ENCODE measurements at places on chromosomes 1 and 21. TPM values are rescaled to one million over a fixed set of nuclear protein-coding genes. Genes with fewer than 3 reads are reported as not detected.

- peaks cover 3% of the 10 kb centered on the region for H3K4me1 ChIP-seq
- no peak overlapping the region for H3K27ac ChIP-seq
- no peak for DNase-seq
These were observed 179.2 kb upstream of the FMN2 start for GRCh38 chr1:239912471-239912870.

DNA sequence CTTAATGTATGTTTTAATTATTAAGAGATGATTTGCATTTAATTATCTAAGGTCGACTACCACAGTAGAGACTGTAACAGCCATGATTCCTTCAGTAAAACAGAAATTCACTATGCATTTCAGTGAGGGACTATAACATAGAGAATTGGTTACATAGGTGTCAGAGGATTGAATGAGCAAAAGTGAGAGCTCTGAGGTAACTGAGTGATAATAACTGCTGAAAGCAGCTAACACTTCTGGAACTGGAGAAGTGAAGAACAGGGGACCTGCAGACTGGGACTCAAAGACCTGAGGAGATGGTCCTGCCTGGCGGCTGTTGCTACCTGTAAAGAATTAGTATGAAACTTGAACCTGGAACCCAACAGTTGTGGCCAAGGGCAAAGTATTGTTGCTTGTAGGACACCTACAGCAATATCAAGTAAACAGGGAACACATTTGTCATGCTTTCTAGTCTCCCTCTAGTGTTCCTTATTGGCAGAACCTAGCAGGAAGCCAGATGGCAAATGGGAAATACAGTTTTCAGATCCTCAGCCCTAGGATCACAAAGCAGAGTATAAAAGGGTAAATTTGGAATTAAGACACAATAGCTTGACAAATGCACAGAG is 110.6 kb downstream of the HS2ST1 start:
- DNase-seq: no peak
- H3K36me3 ChIP-seq: no peaks in the 10 kb centered on the region
- H3K4me3 ChIP-seq: no peak overlapping the region
- H3K27ac ChIP-seq: no peak overlapping the region
- no peaks in the 10 kb centered on the region for H3K4me1 ChIP-seq

DNA sequence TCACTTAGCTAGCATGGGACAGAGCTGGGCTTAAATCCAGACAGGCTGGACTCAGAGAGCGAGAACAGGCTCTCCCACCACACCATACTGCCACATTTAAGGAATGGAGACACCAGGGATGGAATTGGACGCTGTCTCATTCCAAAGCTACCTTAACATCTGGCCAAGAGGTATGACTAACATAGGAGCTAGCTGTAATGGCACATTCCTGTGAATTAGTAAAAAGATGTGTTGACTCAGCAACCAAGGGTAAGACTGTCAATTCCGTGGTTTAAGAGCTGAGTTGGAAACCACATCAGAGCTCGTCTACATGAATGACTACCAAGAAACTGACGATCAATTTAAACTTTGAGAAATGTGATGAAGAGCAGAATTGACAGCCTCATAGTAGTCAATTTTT is 8.3 kb upstream of the TNFRSF9 start:
- no peak overlapping the region for H3K27ac ChIP-seq
- no peak overlapping the region for H3K4me3 ChIP-seq
- no peaks in the 10 kb centered on the region for H3K27me3 ChIP-seq
- H3K4me1 ChIP-seq: no peaks in the 10 kb centered on the region
- no peak for DNase-seq

DNA sequence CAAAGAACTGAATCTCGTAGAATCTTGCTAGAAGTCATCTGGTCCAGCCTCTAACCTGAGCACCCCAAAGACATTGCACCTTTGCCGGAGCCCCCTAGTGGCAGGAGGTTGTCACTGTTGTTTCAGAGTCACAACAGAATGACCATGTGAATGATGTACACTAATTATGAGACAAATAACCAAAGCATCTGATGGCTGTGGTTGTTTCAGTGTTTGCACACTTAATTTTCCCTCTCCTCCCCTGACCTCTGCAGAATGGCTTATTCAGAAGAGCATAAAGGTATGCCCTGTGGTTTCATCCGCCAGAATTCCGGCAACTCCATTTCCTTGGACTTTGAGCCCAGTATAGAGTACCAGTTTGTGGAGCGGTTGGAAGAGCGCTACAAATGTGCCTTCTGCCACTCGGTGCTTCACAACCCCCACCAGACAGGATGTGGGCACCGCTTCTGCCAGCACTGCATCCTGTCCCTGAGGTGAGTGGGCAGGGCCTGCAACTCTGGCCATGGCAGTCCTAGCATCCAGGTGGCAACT is 26.4 kb downstream of the TRAF5 start:
- H3K36me3 ChIP-seq: no peaks in the 10 kb centered on the region
- H3K4me1 ChIP-seq: no peaks in the 10 kb centered on the region
- no peaks in the 10 kb centered on the region for H3K27me3 ChIP-seq

GRCh38 chr1:1358433-1359271 is at the start of gene MXRA8:
TSS of gene MXRA8 (minus strand) at chr1:1358555. CDS start at chr1:1358504, 51 bp downstream.
- peaks cover 5% of the 10 kb centered on the region for H3K27me3 ChIP-seq
- no peak for DNase-seq
- H3K4me3 ChIP-seq: peak within 1 kb of the TSS; percentile 11
- H3K4me1 ChIP-seq: no peaks in the 10 kb centered on the region
- peak within 1 kb of the TSS; percentile 47 for H3K27ac ChIP-seq

DNA sequence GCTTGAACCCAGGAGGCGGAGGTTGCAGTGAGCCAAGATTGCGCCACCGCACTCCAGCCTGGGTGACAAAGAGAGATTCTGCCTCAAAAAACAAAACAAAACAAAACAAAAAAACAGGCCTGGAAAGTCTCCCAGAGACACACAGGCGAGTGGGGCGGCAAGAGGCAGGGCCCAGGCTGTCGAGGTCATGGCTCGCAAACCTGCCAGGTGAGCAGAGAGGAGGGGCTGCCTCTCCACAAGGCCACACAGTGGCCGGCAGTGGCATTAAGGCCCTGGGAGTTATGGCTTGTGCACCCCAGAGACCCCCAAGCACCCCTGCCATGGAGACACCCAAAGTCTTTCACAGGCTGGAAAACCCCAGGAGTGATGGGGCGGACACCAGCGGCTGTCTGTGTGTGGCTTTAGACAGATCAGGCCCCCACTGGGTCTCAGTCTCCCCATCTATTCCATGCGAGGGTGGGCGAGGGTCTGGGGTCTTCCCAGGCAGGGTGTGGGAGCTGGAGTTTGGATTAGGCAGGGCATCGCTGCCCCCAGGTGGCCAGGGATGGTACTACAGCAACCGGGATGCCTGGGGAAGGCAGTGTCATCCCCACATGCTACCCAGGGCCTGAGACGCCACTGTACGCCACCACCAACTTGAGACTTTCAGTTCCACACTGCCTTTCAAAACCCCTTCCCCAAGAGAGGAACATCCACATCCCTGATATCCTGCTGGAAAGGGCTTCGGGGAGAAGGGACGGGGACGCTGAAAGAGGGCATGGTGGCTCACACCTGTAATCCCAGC is 7.3 kb upstream of the CTRC start:
- H3K27me3 ChIP-seq: no peaks in the 10 kb centered on the region
- no peak overlapping the region for H3K4me3 ChIP-seq
- H3K4me1 ChIP-seq: no peaks in the 10 kb centered on the region
- DNase-seq: peak; percentile 79
- H3K36me3 ChIP-seq: no peaks in the 10 kb centered on the region

DNA sequence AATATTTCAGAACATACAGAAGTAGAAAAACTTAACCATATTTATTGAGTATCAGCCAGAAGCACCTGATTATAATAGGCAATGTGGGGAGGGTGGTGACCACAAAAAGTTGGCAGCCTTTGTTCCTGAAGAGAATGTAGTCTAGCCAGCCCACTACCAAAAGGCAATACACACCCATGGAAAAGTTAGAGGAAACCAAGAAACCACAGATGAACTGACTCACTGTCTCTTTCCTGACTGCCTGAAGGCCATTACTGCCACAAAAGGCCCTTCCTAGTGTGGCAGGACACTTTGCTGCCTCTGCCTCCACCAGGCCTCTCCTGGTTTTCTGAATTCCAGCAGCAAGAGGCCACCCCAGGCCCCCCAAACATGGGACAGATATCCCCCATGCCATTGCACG is 14.6 kb upstream of the PROX1 start:
- no peak overlapping the region for H3K4me3 ChIP-seq
- H3K4me1 ChIP-seq: no peaks in the 10 kb centered on the region
- H3K27ac ChIP-seq: no peak overlapping the region
- DNase-seq: no peak

DNA sequence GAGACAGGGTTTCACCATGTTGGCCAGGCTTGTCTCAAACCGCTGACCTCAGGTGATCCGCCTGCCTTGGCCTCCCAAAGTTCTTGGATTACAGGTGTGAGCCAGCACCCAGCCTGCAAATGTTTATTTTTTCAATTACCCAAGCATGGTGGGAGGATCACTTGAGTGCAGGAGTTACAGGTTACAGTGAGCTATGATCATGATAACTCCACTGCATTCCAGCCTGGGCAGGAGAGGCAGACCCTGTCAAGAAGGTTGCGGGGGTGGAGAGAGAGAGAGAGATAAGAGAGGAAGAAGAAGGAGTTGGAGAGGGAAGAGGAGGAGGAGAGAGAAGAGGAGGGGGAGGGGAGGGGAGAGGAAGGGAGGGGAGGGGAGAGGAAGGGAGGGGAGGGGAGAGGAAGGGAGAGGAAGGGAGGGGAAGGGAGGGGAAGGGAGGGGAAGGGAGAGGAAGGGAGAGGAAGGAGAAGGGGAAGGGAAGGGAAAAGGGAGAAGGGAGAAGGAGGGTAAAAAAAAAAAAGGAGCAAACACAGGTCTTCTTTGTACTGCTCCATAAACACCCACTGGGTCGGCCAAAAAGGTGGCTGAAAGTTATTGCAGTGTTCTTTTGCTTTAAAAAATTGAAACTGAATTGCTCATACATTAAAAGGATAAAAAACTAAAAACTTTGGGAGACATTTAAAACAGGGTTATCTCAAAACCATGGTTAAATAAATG is 5.8 kb upstream of the SLC9C2 start:
- no peak overlapping the region for H3K27ac ChIP-seq
- H3K4me1 ChIP-seq: no peaks in the 10 kb centered on the region

- no peaks in the 10 kb centered on the region for H3K4me1 ChIP-seq
- H3K27ac ChIP-seq: no peak overlapping the region
- H3K27me3 ChIP-seq: no peaks in the 10 kb centered on the region
- H3K36me3 ChIP-seq: no peaks in the 10 kb centered on the region
- DNase-seq: no peak
- no peak overlapping the region for H3K4me3 ChIP-seq
These were observed 113.0 kb upstream of the NR5A2 start for GRCh38 chr1:199914546-199914945.

- H3K27me3 ChIP-seq: no peaks in the 10 kb centered on the region
- H3K4me1 ChIP-seq: no peaks in the 10 kb centered on the region
- H3K36me3 ChIP-seq: no peaks in the 10 kb centered on the region
- no peak overlapping the region for H3K4me3 ChIP-seq
- no peak overlapping the region for H3K27ac ChIP-seq
- no peak for DNase-seq
These were observed 30.3 kb upstream of the CBR3 start for GRCh38 chr21:36104317-36105300.

DNA sequence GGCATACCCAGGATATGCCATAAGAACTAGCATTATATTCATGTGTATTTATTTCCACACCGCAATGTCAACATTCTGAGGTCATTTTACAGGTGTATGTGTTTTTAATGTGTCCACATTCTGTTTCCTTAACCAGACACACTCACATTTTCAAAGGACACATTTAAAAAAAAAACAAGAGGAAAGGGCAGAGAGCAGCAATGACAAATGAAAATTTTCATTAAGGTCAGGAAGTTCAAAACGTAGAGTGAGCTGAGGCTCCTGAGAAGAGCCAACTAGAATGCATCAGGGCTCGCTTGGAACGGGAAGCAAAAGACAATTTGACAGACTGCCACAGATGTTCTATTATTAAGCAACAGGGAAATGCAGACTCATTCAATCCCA is 4.8 kb upstream of the GNPAT start:
- H3K36me3 ChIP-seq: no peaks in the 10 kb centered on the region
- peak overlapping the region; percentile 32 for H3K27ac ChIP-seq
- no peak for DNase-seq
- no peaks in the 10 kb centered on the region for H3K4me1 ChIP-seq
- no peak overlapping the region for H3K4me3 ChIP-seq

DNA sequence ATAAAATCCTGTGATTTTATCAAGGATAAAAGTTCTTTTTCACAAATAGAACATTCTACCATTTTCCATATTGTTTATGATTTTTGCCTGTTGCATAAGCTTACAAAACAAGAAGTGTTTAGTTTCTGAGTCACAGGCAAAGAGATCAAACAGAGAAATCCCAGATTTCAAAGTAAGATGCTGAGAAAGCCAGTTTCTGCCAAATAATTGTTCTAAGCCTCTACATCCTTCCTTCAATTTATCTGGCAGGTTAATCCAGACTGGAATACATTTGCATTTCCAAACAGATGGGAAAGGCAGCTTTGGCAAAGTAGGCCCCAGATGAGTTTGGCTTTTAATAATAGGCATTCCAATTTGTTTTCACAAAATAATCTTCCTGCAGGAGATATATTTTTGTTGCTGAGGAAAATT is 2.5 kb downstream of the SLC1A7 start:
- H3K27me3 ChIP-seq: no peaks in the 10 kb centered on the region
- DNase-seq: no peak
- H3K27ac ChIP-seq: no peak overlapping the region
- H3K4me3 ChIP-seq: no peak overlapping the region

GRCh38 chr1:201766131-201766866 is 62.7 kb upstream of the IPO9 start:
- no peaks in the 10 kb centered on the region for H3K27me3 ChIP-seq
- H3K4me1 ChIP-seq: no peaks in the 10 kb centered on the region
- H3K27ac ChIP-seq: no peak overlapping the region
- H3K36me3 ChIP-seq: no peaks in the 10 kb centered on the region
- DNase-seq: no peak
- H3K4me3 ChIP-seq: no peak overlapping the region

GRCh38 chr21:41808094-41808493 is 41.2 kb upstream of the RIPK4 start:
- peaks cover 4% of the 10 kb centered on the region for H3K36me3 ChIP-seq
- no peak for DNase-seq
- H3K27me3 ChIP-seq: no peaks in the 10 kb centered on the region
- H3K4me3 ChIP-seq: no peak overlapping the region

- DNase-seq: no peak
- no peaks in the 10 kb centered on the region for H3K4me1 ChIP-seq
- H3K27me3 ChIP-seq: no peaks in the 10 kb centered on the region
- no peak overlapping the region for H3K27ac ChIP-seq
These were observed 301.8 kb downstream of the BRINP2 start for GRCh38 chr1:177472567-177472966.

- H3K4me3 ChIP-seq: no peak overlapping the region
- H3K27ac ChIP-seq: no peak overlapping the region
- no peak for DNase-seq
These were observed 254.2 kb upstream of the ADAMTS5 start for GRCh38 chr21:27221077-27221476.

Gene FCGR2B
- 16.5 TPM for total RNA-seq

Gene KCNJ9
- not detected for total RNA-seq

Gene FCRL4
- not detected for total RNA-seq

Gene SPOCD1
- not detected for total RNA-seq

Gene OR2T11
- total RNA-seq: not detected

Gene TMPRSS2
- total RNA-seq: 20.7 TPM

Gene BACE2
- 4.9 TPM for total RNA-seq

Gene ASCL5
- not detected for total RNA-seq

Gene CASZ1
- 4.2 TPM for total RNA-seq

Gene LCE6A
- total RNA-seq: not detected

Measured in right lobe of liver (tissue), 6 donors.